Caco-2 (cell line): ENCODE measurements at places on chromosomes 3 and 15.

DNA sequence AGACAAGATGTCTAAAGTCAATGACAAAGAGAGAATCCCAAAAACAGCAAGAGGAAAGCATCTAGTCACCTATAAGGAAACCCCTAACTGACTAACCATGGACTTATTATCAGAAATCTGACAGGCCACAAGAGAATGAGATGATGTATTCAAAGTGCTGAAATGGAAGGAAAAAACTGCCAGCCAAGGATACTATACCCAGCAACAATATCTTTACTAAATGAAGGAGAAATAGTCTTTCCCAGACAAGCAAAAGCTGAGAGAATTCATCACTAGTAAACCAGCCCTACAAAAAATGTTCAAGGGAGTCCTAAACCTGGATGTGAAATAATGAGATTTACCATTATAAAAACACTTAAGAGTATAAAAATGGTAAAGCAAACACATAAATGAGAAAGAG is 128.0 kb downstream of the SATB1 start:
- DNase-seq, result no peak

DNA sequence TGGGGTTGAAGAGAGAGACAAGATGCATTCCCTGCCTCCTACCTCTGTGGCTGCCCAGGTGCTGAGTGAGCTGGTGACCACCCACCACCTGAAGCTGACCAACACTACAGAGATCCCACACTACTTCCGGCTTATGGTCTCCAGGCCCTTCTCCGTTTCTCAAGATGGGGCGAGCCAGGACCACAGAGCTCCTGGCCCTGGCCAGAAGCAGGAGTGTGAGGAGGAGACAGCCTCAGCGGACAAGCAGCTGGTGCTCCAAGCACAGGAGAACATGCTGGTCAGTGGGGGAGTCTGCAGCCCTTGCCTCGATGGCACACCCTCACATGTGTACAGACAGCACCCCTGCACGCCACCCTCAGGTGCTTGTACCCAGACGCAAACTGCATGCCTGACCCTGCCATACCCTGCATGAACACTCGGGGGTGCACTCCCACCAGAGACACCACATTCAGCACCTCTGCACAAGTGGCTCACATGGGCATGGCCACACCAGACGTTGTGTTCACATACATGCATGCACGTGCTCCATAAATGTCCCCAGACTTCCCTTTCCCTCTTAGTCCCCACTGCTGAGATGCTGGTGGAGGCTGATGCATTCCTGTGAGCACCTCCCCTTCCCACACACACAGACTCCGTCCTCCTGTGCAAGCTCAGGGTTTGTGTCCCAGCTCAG is 19.0 kb downstream of the ACAA1 start:
- peak; percentile 83 for DNase-seq

GRCh38 chr3:149453140-149453805 is 21.2 kb upstream of the TM4SF4 start:
- no peak for DNase-seq

- no peak for DNase-seq
Measured at GRCh38 chr3:146322216-146322817, 71.4 kb upstream of the PLSCR4 start.

DNA sequence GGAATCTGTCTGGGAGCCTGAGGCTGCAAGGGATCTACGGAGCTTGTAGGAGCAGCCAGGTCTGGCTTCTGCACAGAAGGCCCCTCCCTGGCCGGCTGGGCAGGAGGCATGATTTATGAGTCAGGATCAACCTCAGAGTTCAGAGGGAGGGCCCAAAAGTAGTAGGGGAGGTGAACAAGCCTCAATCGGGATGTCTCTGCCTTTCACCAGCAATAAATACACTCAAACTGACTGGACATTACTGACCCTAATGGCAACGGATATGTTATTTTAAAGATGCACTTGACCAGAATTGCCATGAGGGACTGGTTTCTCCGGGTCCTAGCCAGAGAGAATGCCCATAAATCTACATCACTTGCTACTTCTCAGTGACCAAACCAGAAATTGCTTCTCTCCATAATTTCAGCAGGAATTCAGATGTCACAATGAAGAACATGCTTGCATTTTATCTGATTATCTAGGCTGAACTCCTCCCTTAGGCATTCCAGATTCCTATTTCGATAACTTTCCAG is 109.6 kb upstream of the LMOD3 start:
- peak; percentile 74 for DNase-seq
